ENCODE measurements at places on chromosomes 16 and 17.

DNA sequence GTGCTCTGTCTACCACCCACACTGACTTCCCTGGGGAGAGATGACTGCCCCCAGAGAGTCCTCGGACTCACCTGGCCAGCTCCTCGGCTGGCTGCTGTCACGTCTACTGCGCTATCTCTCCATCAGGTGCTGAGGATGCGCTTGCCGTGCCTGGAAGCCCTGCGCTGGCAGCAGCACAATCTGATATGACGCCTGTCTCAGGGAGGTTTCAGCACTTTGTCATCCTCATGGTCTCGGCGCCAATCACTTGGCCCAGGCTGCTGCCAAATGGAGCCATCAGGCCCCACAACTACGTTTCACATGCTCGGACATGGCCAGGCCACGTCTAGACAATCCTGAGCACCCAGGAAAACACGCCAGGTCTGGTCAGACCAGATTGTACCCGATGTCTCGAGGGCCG lies 46.7 kb downstream of the FOXL1 start:
- no peak for DNase-seq

GRCh38 chr16:89890200-89890599 lies 16.8 kb downstream of the TCF25 start:
- DNase-seq = no peak

GRCh38 chr17:4920351-4921048 lies 11.6 kb upstream of the GP1BA start:
- no peak for DNase-seq

GRCh38 chr17:79630126-79630525 lies 19.3 kb upstream of the RBFOX3 start:
- DNase-seq = no peak

- no peak for DNase-seq
Observed at GRCh38 chr17:34651402-34651811, 72.0 kb downstream of the TMEM132E start.

- no peak for DNase-seq
Observed at GRCh38 chr17:56125830-56126819, 27.1 kb upstream of the ANKFN1 start.

- DNase-seq = no peak
Observed at GRCh38 chr17:40493697-40494096, 7.7 kb downstream of the TNS4 start.

GRCh38 chr17:65020284-65020683 lies 36.3 kb downstream of the GNA13 start:
- DNase-seq = no peak

- DNase-seq = no peak
Observed at GRCh38 chr17:214881-215331, 33.5 kb upstream of the DOC2B start.

DNA sequence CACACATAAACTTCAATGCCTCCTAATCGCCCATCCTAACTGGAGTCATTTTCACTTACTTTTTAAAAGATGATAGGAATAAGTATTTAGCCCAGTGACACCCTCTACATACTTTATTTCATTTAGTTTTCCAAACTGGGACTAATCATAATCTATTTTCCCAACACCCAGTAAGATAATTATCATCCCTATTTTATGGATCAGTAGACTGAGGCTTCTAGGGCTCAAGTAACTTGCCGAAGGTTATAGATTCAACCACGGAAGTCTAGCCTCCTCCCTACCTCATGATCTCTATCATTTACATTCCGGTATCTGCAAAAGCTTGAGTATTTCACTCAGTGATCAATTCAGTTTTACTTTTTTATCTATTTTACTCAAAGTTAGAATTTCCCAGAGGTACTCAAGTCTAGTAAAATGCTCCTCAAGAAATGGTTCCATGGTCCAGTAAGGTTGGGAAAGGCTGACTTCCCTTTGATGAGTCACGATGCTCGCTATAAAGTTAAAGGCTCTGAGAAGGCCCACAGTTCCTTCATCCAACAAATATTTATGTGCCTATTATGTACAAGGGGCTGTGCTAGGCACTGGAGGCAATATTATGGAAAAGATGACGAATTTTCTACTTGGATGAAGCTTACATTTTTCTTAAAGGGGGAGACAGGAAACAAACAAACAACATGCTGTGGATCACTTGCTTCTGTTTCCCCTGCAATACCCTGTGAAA lies 75.1 kb downstream of the TOX3 start:
- DNase-seq = no peak

DNA sequence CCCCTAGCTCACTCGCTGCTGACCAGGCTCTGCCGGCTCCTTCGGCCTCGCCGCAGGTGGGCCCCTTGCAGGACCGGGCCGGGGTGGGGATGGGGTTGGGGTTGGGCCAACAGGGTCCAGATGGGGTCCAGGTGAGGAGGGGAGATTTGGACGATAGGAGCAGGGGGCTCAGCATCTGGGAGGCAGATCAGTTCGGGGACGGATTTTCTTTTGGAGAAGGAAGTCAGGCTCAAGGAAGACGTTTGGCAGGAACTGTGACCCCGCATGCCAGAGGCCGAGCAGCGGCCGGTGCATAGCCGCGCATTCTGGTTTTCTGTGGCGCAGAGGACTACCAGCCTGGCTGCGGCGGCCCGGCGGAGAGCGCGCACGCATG lies 845 bp upstream of the ALDOA start:
- no peak for DNase-seq

GRCh38 chr16:9971907-9972306 lies 210.3 kb downstream of the GRIN2A start:
- no peak for DNase-seq

- no peak for DNase-seq
Observed at GRCh38 chr17:52536489-52536888, 378.0 kb upstream of the CA10 start.

DNA sequence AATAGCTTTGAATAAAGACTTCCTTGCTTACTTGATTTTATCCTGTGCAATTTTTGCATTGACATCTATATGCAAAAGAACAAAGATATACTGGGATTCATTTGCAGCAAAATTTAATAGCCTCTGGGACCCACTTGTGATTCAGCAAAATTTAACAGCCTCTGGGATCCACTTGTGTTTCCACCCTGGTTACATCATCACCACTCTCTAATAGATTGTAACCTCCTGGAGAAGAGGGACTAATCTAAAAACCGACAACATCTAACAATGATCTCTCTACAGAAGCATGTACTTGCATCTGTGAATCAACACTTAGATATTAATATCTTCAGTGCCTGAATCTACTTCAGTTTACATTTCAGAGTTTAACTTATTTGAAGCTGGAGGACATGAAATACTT lies 202.0 kb upstream of the CPHXL start:
- DNase-seq = no peak

GRCh38 chr17:9206741-9207332 lies 185.5 kb downstream of the NTN1 start:
- DNase-seq = no peak

DNA sequence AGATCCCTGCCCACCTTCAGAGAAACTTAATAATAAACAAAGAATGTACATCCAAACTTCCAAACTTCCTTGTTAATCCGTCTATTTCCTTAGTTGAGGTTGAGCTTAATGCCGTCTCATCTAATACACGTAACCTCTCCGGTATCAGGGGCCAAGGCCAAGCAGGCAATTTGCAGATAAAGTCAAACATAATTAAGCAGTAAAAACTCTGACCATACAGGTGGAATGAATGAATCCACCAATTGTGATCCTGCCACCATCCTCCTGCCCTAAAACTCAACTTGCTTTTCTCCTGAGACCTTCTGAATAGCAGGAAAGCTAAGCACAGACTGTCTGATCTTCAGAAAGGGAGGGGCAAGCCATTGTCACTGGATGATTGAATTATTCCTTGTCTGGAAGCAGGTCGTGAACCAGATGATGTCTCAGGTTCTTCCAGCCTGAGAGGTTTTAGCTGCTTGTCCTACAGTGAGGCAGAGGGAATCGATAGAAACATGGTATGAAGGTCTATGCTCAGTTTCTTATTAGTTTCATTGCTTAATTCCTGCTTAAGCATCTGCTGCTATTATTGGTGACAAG lies 1111.8 kb upstream of the EEF2KMT start:
- no peak for DNase-seq

GRCh38 chr16:56987692-56988091 lies 1.7 kb upstream of the NLRC5 start:
- DNase-seq = no peak

- DNase-seq = no peak
Observed at GRCh38 chr17:28492352-28493310, 13.5 kb upstream of the FOXN1 start.

GRCh38 chr17:58136669-58137279 lies 11.4 kb upstream of the OR4D1 start:
- no peak for DNase-seq

GRCh38 chr17:9763643-9764042 lies 27.7 kb downstream of the DHRS7C start:
- no peak for DNase-seq

GRCh38 chr16:22008215-22009059 lies 526 bp downstream of the MOSMO start:
- no peak for DNase-seq

- DNase-seq = no peak
Observed at GRCh38 chr16:17365591-17366298, 105.0 kb downstream of the XYLT1 start.

DNA sequence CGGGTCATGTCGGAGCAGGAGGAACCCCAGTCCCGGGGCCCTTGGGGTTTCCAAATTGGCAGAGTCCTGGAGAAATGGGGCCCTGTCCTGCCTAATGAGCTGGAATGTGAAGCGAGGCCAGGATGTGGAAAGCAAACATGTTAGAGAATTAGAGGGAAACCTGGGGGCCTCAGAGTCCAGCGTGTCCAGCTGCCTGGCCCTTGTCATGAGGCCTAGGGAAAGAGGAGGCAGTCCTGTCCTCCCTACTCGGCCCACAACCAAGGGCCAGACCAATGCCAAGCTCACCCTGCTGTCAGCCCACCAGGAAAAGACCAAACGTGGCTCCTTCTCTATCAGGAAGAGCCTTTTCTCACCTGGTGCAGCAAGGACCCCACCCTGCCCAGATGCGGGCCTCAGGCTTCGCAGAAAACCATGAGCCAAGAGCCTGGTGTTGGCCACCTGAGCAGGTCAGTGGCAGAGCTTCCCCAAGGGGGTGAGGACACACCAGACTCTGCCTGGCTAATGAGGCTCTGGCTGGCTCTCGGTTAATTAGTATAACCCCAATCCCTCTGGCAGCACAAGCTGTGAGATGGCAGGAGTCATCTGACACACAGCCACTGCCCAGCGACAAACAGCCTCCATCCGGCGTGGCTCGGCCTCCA lies 10.1 kb downstream of the TEKT5 start:
- DNase-seq = no peak

DNA sequence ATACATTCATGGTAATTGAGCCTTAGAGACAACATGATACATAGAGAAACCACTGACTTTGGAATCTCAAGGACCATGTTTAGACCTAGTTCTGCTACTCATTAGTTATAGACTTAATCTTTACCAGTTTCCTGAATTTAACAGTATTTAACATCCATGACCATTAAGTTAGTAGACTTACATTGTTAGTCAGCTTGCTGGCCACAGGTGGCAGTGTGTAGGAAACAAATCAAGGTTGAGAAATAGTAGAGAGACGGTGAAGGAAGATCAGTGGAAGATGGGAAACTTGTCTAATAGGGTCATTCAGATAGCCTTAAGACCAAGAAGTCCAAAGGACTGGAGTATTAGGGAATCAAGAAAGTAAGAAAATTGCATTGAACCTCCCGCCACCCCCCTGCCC lies 31.0 kb downstream of the OMG start:
- no peak for DNase-seq

DNA sequence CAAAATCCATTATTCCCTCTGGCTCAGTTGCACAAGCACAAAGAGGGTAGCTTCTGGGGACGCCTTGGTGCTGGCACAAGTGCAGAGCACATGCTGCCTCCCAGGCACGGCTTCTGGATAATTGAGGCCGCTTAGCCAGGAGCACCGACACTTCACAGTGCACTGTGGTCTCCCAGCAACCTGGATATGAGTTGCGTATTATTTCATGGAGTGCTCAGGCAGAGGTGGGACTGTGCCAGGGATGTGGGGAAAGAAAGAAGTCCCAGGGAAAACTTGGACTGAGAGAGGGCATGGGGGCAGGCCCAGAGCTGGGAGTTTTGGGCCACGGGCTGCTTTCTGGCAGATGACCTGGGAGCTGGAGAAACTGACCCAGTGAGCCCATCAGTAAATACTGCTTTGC lies 37.5 kb downstream of the MPRIP start:
- no peak for DNase-seq

DNA sequence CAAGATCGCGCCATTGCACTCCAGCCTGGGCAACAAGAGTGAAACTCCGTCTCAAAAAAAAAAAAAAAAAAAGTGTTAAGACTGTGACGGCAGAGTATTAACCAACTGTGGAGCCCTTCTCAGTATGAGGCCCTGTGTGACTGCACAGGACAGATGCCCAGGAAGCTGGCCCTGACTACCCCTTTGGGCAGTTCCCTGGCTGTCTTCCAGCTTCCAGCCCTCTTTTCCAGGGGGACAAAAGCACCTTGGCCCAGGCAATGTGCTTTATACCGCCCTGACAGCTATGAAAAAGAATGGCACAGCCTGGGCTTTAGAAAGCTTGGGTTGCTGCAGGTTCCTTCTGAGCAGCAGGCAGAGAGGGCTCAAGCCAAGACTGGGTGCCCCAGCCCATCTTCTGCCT lies 61.2 kb downstream of the AKAP1 start:
- DNase-seq = no peak

DNA sequence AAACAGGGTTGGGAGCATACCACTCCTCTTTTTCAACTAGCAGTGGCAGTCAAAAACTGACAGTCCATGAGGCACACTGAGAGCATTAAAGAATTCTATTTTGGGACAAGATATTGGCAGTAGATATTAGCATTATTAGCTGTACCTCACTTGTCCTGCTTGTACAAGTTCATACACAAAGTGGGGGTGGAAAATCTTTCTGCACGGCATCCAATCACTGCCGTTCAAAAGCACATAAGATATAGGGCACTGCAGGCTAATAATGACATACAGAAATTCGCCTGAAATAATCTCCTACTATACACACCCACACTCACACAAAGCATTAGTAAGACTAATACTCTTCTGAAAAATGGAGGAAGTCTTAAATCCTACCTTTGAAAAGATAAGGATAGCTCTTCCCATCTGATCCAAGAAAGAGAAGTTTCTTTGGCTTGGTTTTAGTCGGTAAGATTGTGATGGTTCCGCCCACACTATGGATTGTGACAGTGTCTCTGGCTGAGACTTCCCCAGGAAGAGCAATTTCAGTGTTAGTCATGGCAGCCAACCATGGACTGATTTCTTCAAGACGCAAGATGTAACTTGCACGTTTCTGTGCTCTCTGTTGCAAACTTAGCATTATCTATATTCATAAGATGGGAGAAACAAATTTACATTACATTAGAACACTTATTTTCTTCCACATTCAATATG lies 40.6 kb upstream of the ARL6IP1 start:
- DNase-seq = no peak
